Central memory CD8-positive, alpha-beta T cell (primary cell): ENCODE measurements at places on chromosomes 16 and 17.

- no peak for DNase-seq
Measured at GRCh38 chr17:17575360-17576251, 15.9 kb downstream of the PEMT start.

DNA sequence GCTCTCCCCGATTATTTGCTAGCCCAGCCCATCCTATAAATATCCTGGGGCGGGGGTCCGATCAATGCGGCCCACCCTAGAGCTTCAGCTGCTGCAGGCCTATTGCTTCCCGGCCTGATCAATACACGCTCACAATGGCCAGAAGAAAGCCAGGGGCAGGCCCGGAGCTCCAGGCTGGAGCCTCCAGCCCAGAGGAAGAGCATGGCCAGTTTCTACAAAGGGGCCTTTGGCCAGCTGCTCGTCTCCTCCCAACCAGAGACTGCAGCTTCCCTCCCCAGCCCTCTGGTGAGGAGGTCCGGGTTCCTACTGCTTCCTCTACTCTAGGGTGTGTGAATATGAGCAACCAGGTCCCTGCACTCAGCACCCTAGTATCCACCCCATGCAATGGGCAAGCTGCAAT, 36.7 kb downstream of the SALL1 start:
- DNase-seq = no peak

DNA sequence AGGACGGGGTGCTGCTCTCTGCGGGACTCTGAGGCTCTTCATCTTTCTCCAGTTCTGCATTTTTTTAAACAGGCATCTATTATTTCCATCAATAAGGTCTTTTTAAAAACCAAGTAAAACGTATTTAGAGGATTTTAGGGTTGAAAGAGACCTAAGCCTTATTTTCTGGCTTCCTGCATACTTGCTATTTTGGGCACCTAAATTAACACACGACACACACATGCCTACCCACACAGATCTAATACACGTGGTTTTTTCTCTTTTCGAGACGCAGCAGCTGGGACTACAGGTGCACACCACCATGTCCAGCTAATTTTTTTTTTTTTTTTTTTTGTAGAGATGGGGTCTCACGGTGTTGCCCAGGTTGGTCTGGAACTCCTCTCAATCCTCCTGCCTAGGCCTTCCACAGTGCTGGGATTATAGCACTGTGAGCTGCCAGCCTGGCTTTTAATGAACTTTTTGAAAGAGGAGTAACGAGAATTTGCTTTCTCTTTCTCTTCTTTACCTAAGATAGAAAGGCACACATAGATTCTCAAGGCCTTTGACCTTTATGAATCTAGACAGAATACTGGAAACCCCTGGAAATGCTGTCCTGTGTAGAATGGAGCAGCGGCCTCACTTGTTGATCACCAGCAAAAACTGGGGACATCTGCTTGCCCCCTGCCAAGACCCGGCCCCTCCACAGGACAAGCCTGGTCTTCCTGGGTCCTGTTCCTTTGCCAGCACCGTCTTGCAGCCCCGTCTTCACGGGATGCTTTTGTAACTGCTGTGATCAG, 13.8 kb downstream of the DNAAF8 start:
- no peak for DNase-seq

DNA sequence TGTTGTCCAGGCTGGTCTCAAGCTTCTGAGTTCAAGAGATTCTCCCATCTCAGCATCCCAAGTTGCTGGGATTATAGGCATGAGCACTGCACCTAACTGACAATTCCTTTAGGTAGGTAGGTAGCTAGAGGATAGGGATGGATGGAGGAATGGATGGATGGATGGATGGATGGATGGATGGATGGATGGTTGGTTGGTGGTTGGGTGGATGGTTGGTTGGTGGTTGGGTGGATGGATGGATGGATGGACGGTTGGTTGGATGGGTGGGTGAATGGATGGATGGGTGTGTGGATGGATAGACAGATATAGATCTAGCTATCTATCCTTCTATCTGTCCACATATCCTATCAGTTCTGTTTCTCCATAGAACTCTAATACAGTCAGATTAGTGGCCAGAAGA, 19.3 kb upstream of the ADCY9 start:
- no peak for DNase-seq

DNA sequence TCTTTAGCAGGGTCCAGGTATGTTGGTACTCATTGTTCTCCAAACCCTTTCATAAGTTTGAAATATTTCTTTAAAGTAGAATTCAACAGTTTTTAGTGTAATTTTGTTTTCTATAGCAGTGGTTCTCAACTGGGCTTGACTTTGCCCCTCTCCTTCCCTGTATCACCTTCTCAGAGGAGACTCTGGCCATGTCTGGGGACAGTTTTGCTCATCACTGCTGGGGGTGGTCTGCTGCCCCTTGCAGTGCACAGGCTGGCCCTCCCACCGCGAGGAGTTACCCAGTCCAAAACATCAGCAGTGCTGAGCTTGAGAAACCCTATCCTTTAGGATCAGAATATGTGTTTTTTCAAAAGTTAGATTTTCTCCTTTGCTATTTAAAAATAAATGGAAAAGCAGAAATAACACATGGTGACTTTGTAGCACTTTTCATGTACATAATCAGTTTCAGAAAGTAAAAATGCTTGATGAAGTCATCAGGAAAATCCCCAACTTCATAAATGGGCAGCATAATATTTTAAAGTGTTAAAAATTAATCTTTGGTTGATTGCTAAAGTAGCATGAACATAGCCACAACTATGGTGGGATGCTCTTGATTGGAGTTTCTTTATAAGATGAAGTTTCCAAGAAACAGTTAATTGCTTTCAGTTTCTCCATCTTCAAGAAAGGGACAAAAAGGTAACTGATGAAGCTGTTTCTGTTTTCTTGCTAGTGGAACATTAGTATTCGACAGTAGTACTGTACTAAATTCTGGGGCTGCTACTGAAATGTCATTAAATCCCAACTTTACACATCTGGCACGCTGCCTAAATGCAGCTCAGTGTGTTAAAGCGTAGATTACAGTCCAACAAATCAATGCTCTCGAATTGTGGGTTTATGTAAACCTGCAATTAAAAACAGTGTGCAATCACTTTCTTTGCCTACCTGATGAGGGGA, 70.3 kb downstream of the NETO2 start:
- no peak for DNase-seq

DNA sequence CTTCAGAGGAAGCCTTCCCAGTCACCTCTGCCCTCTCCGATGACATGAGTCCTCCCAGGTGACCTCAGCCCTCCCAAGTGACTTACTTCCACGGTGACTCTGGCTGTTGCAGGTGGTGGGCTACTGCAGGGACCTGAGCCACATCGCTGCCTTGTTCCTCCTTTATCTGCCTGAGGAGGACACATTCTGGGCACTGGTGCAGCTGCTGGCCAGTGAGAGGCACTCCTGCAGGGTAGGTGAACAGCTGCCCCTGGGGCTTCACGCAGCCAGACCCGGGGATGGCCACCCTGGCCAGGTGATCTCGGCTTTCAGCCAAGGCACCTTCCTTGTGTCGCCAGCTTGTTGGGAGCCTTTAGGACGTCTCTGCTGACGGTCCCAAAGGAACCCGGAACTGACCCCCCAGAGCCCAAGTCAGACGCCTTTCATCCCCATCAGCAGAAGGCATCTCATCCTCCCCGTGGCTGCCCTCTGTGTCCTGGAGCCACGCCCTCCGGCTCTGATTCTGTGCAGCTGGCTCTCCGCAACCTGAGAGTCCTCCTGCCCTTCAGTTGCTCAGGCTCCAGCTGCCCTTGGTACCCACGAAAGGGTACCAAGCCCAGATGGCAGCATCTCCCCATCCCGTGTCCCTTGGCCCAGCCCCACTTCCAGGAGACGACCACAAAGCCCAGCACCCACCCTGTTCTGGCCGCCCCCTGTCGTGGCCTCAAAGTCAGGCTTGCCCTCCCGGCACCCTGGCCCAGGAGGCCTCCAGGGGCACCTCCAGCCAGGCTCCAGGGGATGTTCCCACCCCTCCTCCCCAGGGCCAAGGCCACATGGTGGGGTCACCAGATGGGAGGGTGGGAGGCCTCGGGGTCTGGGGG, 81.7 kb downstream of the GOSR1 start:
- DNase-seq = no peak

GRCh38 chr16:81238296-81239011, at the start of gene BCO1:
Gene BCO1, plus strand, starts transcription at chr16:81238689. Its CDS starts 220 bp downstream, at chr16:81238909.
- DNase-seq = no peak

- DNase-seq = peak; percentile 47
Measured at GRCh38 chr17:32520104-32520701, 33.4 kb downstream of the CDK5R1 start.

DNA sequence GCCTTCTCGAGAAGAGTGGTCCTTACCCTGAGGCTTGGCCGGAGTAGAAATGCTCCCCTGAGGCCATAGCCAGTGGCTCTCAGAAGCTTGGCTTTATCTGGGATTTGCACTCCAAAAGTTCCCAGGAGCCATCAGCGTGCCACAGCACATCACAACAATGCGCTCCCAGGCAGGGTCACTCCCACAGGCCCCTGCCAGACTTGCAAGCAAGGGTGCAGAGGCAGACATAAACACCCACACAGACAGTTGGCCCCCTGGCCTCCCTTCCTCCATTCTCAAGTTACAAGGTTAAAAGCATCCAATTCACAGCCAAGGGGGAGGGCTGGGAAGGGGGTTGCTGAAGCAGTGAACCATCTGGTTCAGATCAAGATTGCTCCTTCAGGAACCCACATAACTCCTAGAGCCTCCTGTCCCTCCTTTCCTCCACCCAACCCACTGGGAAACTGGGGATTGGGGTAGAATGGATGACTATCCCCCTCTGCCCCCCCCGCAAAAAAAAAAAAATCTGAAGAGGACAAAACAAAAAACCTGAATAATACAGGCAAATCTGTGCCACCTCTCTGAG, 1.8 kb downstream of the ST3GAL2 start:
- no peak for DNase-seq

GRCh38 chr16:10982465-10983150, 38.2 kb downstream of the CLEC16A start:
- DNase-seq = no peak
